ENCODE measurements at places on chromosomes 11 and 22. TPM values are rescaled to one million over a fixed set of nuclear protein-coding genes. Genes with fewer than 3 reads are reported as not detected.

- DNase-seq = no peak
These were observed 327.4 kb downstream of the BUD13 start for GRCh38 chr11:116445108-116446047.

- no peak for DNase-seq
These were observed 117.0 kb upstream of the BLID start for GRCh38 chr11:122232985-122233384.

GRCh38 chr11:130817330-130817944, 98.8 kb downstream of the SNX19 start:
- DNase-seq = peak; percentile 9

Gene MRGPRX3
- total RNA-seq = 0.34 TPM

Gene CSF2RB
- not detected for total RNA-seq

GRCh38 chr11:79374727-79375126, 66.1 kb downstream of the TENM4 start:
- DNase-seq = no peak

All from MCF 10A (cell line).